ENCODE measurements at places on chromosomes 2 and 18.
A peak's percentile ranks its signal among the peaks of the same experiment; 100 is the strongest.

- no peak for DNase-seq
These were observed 3.5 kb upstream of the NEURL3 start for GRCh38 chr2:96508521-96509113.

DNA sequence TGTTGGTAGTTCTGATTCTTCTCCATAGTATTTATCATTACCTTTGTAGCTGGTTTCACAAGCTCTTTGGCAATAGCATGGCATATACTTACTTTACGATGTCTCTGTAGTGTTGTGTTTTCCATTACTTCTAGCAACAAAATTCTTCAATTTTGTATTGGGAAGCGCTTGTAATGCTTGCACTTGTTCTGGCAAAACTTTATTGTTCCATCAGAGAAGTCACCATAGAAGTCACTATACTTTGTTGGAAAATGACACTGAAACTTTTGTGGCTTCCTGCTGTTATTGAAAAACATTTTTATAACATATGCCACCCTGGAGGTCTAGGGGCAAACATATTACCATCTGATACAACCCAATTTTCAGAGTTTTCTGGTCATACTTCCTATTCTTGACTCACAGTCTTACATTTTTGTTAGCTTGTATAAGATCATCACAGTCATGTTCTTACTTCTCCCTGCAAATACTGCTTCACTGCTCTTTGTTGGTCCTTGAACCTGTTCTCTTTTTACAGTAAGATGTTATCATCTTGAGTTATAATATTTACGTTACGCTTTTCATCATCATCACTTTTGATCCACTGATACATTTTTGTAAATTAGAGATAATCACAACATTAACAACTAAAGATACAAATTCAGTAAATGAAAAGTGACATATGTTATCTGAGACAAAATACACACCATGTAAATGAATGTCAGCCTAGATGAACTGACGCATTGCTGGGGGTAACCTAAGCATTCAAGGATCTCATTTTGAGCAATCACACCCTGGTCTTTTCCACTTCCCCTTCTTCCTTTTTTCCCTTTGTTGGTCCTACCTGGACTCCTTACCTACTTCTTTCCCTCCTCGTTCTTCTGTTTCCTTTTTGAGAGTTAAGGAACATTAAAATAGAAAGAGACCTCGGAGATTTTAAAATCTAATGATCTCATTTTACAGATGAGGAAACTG is 33.3 kb upstream of the CXCR4 start:
- DNase-seq = no peak

GRCh38 chr18:6205706-6206105 is 209.0 kb downstream of the L3MBTL4 start:
- DNase-seq = peak; percentile 21

DNA sequence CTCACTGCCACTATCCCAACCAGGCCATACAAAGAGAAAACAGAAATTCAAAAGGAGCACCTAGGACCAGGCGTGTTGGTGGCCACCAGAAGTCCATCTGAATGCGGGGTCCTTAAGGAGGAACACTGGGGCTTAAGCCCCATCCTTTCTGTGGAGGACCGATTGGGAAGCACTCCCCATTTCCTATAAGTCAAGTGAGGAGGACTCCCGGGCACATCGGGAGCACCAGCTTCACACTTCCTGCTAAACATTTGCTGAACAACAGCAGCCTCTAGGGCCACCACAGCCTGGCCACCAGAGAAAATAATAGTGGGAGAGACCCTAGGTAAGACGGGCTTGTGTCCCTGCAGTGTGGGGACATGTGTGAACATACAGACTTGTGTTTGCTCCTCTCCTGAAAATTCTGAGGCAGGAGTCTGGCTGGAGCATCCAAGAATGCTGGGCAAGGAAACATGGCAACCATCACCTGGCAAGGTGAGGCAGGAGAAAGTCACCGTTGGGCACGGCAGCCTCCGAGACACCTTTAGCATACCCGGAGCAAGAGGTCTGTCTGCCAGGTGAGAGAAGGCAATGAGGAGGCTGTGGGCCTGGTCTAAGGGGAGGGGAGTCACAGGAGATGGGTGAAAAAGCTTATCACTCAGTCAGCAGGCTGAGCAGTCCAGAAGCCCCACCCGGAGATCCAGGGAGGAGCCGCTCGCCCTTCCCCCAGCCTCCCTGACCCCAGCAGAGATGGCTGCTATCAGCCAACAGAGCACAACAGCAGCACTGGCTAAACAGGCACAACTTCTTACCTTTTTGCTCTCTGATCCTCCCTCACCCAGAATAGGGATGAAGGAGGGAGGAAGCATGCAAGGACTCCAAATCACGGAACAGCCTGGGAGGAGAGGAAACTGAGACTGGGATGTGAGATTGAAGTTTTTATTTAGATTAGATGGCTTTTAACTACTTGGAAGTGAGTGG is 282.3 kb downstream of the EIPR1 start:
- no peak for DNase-seq

- no peak for DNase-seq
These were observed 44.8 kb upstream of the ARHGAP25 start for GRCh38 chr2:68689553-68690537.

- peak; percentile 56 for DNase-seq
These were observed 370 bp downstream of the KLHL29 start for GRCh38 chr2:23385351-23385747.

DNA sequence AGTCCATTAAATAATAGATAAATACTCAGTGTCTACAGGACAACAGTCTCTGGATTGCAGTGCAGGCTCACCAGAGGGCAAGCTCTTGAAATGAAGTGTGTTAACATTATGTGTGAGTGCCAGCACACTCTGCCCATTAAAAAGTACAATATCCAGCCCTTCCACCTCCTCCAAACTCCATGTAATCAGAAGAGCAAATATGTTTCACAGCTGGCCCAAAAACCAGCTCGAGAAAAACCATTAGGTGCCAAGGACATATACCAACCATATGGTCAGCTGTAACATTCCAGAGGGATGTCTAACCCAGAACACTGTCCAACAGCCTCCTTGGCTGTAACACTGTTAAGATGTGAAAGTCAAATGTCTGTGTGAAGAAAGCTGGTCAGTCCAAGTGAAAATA is 112.2 kb downstream of the ZNF385B start:
- peak; percentile 26 for DNase-seq

GRCh38 chr2:181203412-181203811 is 223.0 kb downstream of the UBE2E3 start:
- DNase-seq = peak; percentile 91

Measured in fibroblast of skin of right biceps (primary cell).